Activated CD4-positive, alpha-beta T cell treated with anti-CD3 and anti-CD28 coated beads, Interleukin-2, Interleukin-6, amounts not matched to agents 100 ng/mL and 50 ng/mL, durations not matched to agents 16 hours and 8 hours (primary cell): ENCODE measurements at places on chromosomes 7 and 10.

- no peak for DNase-seq
These were observed 33.5 kb downstream of the BICC1 start for GRCh38 chr10:58546137-58546536.

- no peak for DNase-seq
These were observed 105.7 kb downstream of the SNX10 start for GRCh38 chr7:26397332-26397731.

GRCh38 chr10:117686606-117687005 is 144.1 kb downstream of the EMX2 start:
- DNase-seq, result no peak

DNA sequence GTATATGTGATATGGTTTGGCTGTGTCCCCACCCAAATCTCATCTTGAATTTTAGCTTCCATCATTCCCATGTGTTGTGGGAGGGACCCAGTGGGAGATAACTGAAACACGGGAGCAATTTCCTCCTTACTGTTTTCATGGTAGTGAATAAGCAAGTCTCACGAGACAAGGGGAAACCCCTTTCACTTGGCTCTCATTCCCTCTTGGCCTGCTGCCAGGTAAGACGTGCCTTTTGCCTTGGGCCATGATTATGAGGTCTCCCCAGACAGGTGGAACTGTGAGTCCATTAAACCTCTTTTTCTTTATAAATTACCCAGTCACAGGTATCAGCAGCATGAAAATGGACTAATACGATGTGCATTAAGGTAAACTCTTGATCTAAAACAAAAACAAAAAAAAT is 357.1 kb upstream of the AOAH start:
- peak; percentile 20 for DNase-seq

DNA sequence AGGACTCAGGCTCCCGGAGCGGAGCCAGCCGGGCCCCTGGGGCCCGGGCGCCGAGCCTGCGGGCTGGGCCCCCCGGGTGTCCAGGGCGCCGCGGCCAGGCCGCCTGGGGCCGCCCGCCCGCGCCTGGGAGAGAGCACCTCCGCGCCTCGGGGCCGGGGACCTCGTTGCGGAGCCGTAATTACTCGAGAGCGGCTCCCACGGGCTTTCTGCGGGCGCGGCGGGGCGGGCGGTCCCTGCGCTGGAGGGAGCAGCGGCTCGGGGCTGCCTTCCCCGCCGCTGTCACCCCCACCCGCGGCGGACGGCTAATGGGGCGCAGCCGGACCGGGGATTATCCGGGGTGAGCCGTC is 1.5 kb downstream of the GNB2 start:
- DNase-seq, result no peak

- no peak for DNase-seq
These were observed 16.3 kb upstream of the INMT start for GRCh38 chr7:30735631-30736030.

GRCh38 chr7:117095055-117095454 is 141.8 kb downstream of the ST7 start:
- DNase-seq, result no peak

DNA sequence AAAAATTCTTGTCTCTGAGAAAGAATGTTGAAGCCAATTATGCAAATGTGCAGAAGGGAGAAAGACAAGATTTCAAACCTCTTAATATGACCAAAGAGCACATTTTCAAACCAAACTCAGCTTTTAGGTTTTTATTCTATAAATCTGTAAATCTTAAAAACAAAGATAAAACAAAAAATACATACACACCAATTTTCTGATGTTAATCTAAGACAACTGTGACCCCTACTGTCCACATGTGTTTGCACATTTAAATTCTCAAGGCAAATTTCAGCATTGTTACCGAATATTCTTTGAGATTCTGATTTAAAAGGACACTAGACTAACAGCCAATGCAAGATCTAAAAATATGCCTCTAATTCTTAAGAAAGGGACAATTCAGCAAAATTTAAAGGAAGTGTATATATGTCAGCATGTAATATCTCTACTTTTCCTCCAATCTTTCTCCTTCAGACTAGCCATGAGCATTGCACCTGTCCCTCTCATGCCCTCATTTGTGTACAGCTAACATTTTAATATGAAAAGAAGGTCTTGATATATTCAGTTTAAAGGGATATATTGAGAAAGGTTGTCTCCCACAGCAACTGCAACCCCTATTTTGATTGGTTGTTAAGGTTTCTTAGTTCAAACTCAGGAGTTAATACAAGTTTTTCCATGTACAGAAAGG is 417.9 kb downstream of the IPMK start:
- DNase-seq, result no peak

- DNase-seq, result no peak
These were observed 9.5 kb downstream of the PPIA start for GRCh38 chr7:44805950-44806349.

- DNase-seq, result no peak
These were observed 76.9 kb upstream of the RET start for GRCh38 chr10:43000021-43000411.

- DNase-seq, result no peak
These were observed 36.1 kb upstream of the CCNY start for GRCh38 chr10:35300063-35300699.

DNA sequence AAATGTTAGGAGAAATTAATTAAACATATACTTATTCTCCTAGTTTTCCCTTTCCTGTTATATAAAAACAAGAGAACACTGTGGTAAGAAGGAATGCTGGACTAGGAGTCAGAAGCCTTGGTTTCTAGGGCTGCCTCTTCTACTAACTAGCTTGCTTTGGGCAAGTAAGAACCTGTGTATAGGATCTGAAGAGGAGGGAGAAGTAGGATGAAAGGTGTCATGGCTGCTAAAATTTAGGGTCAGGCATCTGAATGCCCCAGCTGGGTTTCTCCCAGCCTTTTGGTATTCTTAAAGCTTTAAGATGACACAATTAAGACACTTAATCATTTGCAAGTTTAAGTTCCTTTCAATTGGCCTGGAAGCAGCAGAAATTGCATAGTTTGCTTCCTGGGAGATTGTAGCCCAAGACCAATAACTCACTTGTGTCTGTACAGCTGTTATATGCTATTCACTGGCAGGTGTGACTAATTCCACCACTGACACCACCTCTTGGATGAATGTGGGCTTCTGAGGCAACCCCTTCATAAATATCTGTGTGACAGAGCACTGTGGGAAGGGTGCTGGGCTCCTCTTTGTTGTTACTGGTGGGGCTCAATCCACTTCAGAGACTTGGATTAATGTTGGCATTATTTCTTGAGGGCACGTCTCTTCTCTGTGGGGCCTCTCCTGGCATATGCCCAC is 137.2 kb downstream of the LRMDA start:
- no peak for DNase-seq

GRCh38 chr7:158164101-158165095 is 423.2 kb downstream of the PTPRN2 start:
- DNase-seq, result no peak

- DNase-seq, result no peak
These were observed 38.7 kb downstream of the PAX2 start for GRCh38 chr10:100784126-100784525.

GRCh38 chr7:124996778-124997177 is 67.2 kb upstream of the POT1 start:
- DNase-seq, result no peak

DNA sequence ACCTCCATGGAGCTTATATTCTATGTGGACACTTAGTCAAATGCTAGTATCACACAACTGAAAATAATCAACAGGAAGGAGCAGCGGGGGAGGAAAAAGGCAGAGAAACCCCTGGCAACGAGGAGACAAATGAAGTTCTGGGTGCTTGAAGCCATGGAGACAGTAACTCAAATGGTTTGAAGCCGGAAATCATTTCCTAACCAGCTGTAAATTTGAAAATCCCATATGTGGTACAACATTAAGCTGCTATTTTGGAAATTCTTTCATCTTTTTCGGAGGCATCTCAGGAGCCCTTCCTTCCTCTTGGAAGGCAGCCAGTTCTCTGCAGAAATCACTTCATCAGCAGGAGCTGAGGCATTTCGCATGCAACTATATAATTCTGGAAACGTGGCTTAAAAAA is 91.4 kb downstream of the PPP1R3C start:
- DNase-seq, result no peak

- DNase-seq, result no peak
These were observed 26.4 kb downstream of the BEND7 start for GRCh38 chr10:13502380-13502779.

- no peak for DNase-seq
These were observed 34.0 kb downstream of the AHCYL2 start for GRCh38 chr7:129258649-129259389.

DNA sequence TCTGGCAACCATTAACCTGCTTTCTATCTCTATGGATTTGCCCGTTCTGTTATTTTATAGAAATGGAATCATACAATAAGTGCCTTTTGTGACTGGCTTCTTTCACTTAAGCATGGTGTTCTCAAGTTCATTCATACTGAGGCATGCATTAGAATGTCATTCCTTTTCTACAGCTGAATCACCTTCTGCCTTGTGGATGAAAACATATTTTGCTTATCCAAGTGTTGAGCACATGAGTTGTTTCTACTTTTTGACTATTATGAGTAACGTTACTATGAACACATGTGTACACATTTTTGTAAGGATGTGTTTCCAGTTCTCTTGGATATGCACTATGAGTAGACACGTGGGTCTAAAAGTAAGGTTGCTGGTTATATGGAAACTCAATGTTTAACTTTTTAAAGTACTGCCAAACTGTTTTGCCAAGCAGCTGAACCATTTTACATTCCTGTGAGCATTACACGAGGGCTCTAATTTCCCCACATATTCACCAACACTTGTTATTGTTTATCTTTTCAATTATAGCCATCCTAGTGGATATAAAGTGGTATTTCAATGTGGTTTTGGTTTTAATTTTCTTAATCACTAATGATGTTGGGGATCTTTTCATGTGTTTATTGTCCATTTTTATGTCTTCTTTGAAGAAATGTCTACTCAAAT is 241.3 kb downstream of the FANK1 start:
- no peak for DNase-seq

DNA sequence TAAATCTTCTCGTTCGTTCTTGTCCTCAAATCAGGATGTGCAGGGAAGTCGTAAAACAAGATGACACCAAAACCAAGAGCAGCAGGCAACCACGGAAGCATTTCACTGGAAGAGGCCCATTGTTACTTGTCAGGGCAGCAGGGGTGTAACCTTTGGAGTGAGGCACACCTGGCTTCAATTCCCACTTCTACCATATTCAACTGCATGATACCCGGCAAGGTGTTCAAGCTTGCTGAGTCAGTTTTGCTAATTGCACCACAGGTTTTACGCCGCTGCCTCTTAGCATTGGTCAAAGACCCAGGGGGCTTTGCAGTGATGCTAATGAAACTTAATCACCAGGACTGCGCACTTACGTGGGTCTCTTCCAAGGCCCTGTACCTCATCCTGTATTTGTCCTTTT is 50.0 kb upstream of the PTER start:
- no peak for DNase-seq

GRCh38 chr7:46625032-46625431 is 704.0 kb upstream of the IGFBP3 start:
- DNase-seq, result no peak

DNA sequence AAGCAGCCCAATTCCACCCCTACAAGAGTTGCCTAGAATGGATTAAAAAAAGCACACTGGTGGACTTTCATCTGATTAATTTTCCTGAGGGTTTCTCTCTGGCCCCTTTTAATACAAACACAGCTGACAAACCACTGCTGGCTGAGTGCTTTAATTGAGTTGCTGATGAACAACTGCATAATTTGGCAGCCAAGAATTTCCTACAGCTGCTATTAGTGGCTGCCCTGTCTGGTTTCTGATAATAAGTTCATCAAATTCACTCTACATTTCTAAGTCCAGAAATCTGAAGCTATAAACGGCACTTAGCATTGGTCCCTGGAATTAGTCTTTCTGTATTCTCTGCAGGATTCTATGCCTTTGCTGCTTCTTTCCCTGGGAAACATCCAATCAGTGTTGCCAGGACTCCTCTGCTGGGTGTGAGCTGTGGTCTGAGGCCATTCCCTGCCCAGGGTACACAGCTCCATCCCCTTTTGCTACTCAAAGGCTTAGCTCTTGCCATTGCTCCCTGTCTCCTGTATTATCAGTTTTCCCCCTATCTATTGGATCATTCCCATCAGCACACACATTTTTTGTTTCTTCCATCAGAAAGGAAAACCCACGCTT is 110.6 kb downstream of the LSM5 start:
- no peak for DNase-seq

GRCh38 chr7:101108330-101108857 is 18.5 kb upstream of the SERPINE1 start:
- no peak for DNase-seq

GRCh38 chr7:126445991-126446390 is 806.8 kb downstream of the GRM8 start:
- DNase-seq, result no peak

DNA sequence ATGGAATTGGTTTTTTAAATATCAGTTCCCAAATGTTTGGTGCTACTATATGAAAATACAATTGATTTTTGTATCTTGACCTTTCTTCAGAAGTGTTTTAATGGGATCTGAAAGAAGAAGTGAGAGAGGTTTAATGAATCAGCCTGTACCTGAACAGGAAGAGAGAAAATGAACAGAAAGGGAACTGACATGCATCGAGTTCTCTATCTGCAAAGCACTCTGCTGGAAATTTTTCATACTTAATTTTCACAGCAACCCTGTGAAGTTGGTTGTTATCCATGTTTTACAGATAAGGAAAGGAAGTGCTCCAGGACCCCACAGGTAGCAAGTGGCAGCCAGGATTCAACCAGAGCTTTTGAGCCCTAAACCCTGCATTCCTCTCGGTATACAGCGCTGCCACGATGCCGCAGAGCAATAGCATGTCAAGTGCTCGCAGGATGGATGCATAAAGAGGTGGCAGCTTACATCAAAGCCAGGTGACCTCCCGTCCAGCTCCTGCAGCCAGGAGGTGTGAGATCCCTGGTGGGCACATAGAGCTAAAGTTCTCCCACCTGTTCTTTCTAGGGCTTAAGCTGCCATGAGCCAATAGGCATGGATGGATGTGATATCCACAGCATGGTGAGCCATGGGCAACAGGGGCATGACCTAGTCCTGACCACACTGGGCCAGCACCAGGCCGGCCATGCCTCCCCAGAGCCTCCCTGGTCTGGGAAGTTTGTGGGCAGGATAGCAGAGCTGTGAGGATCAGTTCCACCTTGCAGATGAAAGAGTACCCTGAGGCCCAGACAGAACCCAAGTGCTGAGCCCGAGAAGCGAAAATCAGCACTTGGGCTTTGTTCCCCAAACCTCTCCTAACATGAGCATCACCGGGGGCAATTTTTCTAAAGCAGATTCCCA is 57.2 kb downstream of the CALML3 start:
- no peak for DNase-seq

DNA sequence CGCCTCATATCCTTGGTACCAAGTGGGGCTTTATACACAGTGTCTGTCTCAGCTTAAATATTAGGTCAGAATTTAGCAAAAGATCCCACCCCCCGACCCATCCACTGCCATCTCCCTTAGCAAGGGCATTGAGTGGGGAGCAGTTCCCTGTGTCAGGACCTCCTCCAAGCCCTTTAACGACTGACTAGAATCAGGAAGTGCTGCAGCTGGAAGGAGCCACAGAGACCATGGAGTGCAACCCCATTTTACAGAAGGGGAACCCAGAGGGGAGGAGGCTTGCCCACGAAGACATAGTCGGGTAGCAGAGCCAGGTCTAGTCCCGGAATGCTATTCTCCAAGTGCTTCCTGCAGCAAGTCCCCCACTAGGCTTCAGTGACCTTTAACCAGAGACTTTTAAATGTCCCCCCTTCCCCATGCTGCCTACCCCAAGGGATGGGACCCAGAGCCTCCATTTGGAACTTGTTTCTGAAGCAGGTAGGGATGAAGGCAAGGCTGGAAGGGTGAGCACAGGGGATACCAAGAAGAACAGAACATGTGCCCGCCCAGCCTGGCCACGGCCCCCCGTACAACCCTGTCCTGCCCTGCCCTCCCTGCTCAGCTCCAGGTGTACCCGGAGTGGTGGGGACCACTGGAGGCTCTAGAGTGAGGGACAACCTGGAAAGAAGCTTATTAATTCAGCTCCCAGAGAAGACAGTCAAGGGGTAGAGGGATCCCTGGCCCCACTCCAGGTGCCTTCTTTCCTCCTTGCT is 41.3 kb downstream of the C10orf105 start:
- DNase-seq, result no peak
